Anterior cingulate cortex (tissue), 58 donors: ENCODE measurements at places on chromosomes 6 and 20.

DNA sequence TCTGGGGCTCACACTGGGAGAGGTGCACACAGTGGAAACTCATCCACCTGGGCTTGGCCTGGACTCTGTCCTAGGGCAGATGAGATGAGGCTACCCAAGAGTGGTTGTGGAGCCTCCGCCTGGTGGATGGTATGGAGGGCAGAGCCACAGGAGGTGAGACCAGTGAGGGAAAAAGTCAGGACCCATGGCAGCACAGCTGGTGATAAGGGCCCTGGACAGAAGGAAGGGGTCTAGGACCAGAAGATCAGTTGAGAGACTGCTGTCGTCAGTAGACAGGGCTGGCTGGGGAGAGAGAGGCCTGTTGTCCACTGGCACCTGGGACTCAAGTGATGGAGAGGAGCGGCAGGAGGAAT, 29.8 kb downstream of the PLCG1 start:
- DNase-seq = no peak

GRCh38 chr6:81242624-81243023, 509.9 kb downstream of the TENT5A start:
- DNase-seq = no peak

DNA sequence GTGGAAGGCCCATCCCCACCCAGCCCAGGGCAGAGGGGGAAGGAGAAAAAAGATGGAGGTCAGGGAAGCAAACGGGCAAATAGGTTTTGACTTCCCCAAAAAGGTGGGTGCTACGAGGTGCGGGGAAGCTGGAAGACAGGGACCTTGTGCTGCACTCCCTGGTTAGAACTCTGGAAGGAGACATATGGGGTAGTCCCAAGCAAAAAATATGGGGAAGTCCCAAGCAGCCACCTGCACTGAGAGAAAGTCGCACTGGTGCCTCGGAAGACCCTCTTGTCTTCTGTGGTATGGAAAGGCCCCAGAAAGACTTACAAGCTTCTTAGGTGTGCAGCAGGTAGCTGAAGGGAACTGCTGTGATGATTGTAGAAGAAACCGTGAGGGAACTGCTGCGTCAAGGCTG, 93.8 kb upstream of the CEP85L start:
- no peak for DNase-seq

DNA sequence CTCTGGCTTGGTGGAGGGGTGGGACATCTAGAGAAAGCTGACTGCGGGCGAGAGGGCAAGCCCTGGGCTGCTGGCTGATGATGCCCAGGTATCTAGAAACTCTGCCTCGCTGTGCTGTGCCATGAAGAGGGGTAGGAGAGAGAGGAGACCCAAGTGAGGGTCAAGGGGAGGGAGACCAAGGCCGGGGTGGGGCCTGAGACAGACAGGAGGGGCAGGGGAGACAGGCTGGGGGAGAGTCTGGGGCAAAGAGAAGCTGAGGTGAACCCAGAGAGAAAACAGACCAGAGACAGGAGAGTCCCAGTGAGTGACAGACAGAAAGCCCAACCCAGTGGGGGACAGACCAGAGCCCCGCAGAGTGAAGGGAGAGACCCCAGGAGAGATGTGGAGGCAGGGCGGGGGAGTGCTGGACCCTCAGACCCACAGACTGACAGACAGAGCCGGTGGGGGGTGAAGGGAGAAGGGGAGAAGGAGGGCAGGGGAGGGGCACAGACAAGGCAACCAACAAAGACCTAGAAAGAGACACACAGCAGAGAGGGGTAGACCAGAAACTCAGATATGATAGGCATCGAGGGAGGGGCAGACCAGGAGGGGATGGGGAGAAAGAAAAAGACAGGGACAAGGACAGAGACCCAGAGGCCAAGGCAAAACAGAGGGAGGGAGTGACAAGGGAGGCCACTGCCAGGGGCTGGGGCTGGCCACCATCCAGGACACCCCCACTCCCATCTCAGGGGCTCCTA, 5.9 kb downstream of the TEAD3 start:
- no peak for DNase-seq

- DNase-seq = peak; percentile 16
Measured at GRCh38 chr6:45445749-45446549, 68.2 kb upstream of the SUPT3H start.

- no peak for DNase-seq
Measured at GRCh38 chr6:37871616-37872372, 52.3 kb downstream of the ZFAND3 start.

- no peak for DNase-seq
Measured at GRCh38 chr6:115999235-115999634, 61.5 kb downstream of the FRK start.

DNA sequence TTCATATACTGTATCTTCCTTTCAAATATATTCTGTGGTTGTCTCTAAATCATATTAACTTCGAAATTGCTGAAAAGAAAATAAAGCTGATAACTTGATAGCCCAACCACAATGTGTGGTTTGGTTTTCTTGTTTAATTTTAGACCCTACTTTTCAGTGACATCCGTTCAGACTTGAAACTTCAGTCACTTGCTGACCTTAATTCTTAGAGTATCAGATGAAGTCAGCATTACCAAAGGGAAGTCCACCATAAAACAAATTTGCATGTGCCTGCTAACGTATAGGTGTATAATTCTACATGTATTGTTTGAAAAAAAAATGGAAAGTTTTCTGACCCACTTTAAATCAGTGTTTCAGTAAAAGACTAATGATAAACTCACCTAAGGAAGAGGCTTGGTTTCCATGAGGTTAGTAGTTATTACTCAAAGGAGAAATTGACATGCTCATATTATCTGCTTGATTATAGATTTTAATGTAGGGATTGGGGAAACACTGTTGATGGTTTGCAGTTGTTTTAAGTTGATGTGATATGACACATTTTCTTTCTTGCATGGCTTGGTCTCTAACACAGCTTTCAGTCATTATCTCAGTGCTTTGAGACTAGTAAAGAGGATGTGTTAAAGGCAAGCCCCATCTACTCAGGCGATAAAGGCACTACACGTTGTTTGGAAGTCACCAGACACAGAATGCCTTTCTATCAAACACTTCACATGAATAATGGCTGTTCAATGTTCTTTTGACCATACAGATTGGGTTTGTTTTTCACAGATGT, 5.2 kb upstream of the IL17A start:
- no peak for DNase-seq

GRCh38 chr20:36097337-36098151, 57.0 kb upstream of the EPB41L1 start:
- no peak for DNase-seq

DNA sequence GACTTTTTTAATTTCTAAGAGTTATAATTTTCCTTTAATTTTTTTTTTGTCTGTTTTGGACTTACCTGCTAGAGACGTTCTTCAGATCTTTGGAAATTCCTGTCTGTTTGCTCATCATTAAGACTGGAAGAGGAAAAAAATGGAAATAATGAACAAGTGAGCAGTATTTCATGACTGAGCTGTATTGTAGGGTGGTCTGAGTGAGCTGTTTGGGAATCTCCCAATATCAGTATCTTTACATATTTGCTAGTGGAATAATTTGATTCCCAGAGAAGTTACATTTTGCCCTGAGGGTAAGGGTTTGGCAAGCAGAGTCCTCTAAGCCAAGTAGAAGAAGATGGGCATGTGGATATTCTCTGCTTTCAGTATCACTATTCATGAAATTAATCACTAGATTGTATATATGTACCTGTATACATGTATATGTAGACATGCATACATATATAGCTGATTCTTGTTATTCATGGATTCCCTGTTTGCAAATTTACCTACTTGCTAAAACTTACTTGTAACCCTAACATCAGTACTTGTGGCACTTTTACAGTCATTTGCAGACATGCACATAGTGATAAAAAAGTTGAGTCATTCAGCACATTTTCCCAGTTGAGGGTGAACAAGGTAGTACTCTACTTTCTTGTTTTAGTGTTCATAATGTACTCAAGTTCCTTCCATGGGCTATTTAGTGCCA, 13.5 kb downstream of the ZC2HC1B start:
- DNase-seq = no peak

DNA sequence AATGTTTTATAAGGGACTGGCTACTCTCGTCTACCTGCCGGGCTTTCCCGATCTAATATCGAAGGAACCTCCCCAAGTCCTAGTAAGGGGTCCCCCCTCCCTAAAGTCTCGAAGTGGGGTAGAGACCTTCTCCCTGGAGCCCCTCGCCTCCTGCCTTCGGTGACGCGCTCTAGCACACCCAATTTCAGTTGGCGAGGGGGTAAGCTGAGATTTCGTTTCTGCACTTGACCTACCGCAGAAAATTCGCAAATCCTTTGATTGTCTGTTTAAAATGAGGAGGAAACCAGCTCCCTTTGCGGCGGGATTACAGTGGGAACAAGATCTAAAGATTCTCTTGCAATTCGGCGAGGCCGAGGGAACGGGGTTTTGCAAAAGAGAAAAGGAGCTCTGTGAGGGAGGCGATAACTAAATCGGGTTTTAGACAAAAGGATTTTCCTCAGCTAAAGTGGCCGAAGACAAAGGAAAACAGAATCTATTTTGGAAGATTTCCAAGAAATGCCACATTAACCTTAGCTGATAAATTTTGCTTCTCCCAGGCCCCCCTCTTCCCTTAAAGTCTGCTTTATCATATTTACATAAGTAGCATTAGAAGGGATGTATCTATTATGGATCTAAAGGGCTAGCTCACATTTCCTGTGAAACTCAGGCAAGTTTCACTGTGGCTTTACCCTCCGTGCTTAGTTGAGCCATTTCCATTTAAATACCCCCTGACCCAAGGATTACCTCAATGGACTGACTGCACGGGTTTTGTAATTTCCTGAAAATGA, 8.4 kb downstream of the SIM1 start:
- no peak for DNase-seq

- no peak for DNase-seq
Measured at GRCh38 chr6:21098134-21098533, 495.4 kb upstream of the SOX4 start.

GRCh38 chr6:32436186-32436585, 3.5 kb upstream of the HLA-DRA start:
- no peak for DNase-seq

GRCh38 chr6:117829594-117830319, 77.3 kb upstream of the SLC35F1 start:
- no peak for DNase-seq

DNA sequence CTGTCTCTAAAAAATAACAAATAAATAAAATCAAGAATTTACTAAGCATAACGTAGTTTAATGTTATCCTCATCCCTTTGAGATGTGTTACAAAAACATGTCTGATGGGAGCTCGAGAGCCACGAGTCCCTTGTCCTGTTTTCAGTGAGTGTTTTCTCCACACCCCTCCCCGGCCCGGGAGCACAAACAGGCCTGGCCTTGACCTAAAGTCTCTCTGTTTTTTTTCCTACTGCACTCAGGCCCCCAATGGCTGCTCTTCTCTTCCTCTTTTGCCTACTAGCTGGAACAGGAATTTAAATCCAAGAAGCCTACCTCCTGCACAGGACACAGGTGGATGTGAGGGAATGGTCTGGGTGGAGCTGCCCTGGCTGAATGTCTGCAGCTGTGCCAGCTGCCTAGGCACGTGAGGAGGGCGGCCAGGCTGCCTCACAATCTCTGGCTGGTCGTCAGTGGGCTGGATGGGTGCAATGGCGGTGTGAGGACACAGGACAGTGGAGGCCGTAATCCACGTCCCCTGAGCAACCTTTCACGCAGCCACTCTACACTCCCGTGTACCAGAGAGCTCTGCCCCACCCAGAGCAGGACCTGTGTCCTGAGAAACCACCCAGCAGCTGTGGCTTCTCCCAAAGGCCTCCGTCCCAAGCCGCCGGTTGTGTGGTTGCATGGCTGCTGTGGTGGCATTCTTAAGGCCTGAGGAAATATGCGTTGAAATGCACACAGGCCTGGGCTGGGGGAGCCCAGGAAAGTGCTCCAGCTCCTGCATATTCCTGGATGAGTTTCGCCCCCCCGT, 117.5 kb downstream of the FAM120B start:
- DNase-seq = no peak

- DNase-seq = no peak
Measured at GRCh38 chr6:134195164-134195906, 122.6 kb downstream of the SGK1 start.

- DNase-seq = no peak
Measured at GRCh38 chr20:35252037-35252461, 25.6 kb downstream of the MMP24 start.

DNA sequence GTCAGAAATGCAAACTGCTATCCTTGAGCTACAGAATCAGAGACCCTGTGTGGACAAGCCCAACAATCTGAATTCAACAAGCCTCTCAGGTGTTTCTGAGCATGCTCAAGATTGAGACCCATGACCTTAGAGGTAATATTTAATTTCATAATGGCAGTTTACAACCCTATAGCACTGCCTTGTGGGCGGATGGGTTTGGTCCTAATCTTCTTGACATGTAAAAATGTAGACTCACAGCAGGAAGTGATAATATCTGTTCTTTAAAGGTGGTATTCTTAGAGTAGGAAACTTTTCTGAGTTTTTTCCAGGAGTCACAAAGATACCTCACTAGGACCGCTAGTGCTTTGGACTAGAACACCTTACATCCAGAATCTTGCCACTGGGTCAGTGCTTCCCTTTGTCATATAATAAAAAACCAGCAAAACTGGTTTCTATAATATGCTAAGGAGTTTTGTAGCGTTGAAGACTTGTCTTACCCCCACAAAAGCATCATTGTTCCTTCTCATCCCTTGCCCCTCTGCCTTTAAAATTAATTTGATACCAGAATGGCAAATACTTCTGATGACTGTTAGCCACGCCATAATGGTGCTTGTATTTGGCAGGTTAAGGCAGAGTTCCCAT, 52.6 kb downstream of the E2F3 start:
- DNase-seq = no peak

DNA sequence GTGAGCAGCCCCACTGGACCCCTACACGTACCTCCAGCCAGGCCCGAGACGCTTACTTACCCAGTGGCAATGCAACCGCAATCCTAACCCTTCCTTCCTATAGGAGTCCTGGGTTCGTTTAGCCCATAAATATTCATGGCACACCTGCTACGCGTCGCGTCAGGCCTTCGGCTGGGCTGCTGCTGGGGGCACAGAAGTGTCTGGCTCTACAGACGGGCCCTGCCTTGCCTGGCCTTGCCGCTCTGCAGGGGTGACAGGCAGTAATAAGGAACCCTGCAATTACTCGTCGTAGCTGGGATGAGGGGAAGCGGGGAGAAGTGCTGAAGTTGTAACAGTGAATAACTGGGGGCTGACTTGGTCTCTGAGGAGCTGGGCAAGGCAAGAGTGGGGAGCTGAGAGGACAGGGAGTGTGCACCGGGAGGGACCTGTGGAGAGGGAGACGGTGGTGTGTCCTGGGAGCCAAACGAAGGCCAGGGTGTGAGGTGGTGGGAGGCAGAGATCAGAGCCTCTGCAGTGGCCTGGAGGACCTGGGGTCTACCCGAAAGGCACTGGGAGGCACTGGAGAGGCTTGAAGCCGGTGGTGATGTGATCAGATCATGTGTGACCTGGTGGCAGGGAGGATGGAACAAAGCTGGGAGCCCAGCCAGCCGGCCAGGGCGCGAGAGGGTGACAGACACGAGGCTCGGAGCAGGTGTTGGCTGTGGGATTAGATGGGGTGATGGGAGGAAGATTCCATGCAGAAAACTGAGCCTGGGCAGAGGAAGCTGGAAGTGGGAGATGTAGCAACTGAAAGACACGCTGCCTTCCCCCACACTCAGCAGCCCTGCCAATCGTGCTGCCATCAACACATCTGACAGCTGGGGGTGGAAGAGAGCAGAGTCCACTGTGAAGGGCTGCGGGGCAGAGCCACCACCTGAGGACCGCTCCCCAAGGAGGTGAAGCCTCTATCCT, 36.4 kb downstream of the PSMG4 start:
- DNase-seq = no peak

- DNase-seq = peak; percentile 8
Measured at GRCh38 chr6:151325075-151326050, 66.0 kb downstream of the ZBTB2 start.
